ENCODE measurements at places on chromosomes 7 and 10. TPM values are rescaled to one million over a fixed set of nuclear protein-coding genes. Genes with fewer than 3 reads are reported as not detected.
A peak's percentile ranks its signal among the peaks of the same experiment; 100 is the strongest.

DEPP1 gene
- total RNA-seq: 413 TPM

OR13A1 gene
- total RNA-seq: not detected

DNA sequence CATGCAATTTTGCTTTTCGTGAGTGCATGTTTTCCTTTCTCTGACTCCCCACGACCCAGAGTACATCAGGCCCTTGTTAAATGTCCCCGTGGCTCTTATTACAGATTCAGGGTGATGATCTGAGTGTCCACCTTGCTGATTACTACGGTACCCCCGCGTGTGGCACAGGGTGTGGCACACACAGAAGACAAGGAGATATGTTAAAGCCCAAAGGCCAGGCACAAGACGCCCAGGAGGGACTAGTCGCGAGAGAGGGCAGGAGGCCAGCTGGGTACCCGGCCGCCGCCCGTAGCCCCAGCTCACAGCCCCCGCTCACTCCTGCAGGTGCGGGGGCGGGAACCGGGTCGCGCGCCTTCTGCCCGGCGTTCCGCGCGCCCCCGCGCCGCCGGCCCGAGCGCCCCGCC is 281 bp upstream of the EXOC6 start:
- H3K27me3 ChIP-seq: no peaks in the 10 kb centered on the region
- H3K4me1 ChIP-seq: peaks cover 19% of the 10 kb centered on the region
- no peaks in the 10 kb centered on the region for H3K36me3 ChIP-seq
- peak overlapping the region; percentile 86 for H3K27ac ChIP-seq
- no peak for DNase-seq
- peak overlapping the region; percentile 99 for H3K4me3 ChIP-seq

GRCh38 chr7:29748286-29749099 is 57.8 kb upstream of the WIPF3 start:
- no peak for DNase-seq
- H3K4me3 ChIP-seq: no peak overlapping the region
- H3K27me3 ChIP-seq: no peaks in the 10 kb centered on the region
- H3K27ac ChIP-seq: no peak overlapping the region
- peaks cover 6% of the 10 kb centered on the region for H3K4me1 ChIP-seq

GRCh38 chr10:95788830-95789229 is 32.9 kb downstream of the ENTPD1 start:
- DNase-seq: no peak
- H3K27me3 ChIP-seq: no peaks in the 10 kb centered on the region
- peaks cover 8% of the 10 kb centered on the region for H3K4me1 ChIP-seq
- no peak overlapping the region for H3K4me3 ChIP-seq
- H3K36me3 ChIP-seq: no peaks in the 10 kb centered on the region

- no peak for DNase-seq
- no peaks in the 10 kb centered on the region for H3K4me1 ChIP-seq
- H3K27me3 ChIP-seq: no peaks in the 10 kb centered on the region
- no peak overlapping the region for H3K4me3 ChIP-seq
- H3K27ac ChIP-seq: no peak overlapping the region
Observed at GRCh38 chr10:35908451-35908850, 266.4 kb upstream of the FZD8 start.

DNA sequence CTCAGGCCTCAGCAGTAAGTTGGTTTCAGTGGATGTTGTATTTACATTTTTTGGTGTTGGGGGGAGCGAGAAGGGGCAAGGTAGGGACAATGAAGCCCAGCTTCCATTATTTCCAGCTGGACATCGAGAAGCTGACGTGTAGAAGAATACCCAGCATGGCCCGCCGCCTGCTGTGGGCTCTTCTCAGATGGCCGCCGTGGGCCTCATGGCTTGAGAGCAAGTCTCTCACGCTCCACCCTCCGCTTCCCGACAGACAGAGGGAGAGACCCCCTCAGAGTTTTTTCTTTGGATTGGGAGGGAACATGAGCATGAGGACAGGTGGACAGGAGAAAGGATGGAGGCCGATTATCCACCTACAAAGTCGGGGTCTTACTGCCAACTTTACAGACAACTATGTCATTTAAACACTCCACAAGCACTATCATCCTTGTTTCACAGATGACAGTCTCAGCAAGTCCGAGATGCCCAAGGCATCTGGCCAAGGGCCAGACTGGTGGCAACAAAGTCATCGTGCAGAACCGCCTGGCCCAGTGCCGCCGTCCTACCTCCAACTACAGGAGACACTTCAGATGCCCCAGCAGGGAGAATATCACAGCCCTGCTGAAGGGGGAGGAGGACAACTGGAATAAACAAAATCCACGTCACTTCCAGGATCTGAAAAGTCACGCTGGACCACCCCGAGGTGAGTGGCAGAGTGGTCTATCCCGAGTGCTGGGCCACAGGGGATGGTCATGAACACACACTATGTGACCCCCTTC is 195.9 kb downstream of the DIP2C start:
- no peaks in the 10 kb centered on the region for H3K27me3 ChIP-seq
- H3K36me3 ChIP-seq: no peaks in the 10 kb centered on the region
- peak overlapping the region; percentile 93 for H3K27ac ChIP-seq
- H3K4me3 ChIP-seq: no peak overlapping the region
- DNase-seq: no peak

DNA sequence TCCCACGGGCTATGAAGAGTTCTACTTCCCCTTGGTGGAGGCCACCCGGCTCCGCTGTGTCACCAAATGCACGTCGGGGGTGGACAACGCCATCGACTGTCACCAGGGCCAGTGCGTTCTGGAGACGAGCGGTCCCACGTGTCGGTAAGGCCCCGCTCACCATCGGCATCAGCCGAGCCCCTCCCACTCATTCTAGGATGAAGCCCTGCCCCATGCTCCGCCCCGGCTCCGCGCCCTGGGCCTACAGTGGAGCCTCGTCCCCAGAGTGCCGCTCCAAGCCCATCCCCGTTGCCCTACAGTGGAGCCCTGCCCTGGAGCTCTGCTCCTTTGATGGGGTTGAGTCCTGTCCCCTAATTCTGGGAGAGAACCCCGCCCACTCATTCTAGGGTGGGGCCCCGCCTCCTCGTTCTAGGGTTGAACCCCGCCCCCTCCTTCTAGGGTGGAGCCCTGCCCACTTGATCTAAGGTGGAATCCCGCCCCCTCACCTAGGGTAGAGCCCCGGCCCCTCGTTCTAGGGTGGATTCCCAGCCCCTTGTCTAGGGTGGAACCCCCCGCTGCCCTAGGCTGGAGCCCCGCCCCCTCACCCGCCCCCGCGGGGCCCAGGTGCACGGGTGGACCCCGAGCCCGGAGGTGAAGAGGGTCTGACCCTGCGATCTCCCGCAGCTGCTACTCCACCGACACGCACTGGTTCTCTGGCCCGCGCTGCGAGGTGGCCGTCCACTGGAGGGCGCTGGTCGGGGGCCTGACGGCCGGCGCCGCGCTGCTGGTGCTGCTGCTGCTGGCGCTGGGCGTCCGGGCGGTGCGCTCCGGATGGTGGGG is 3.4 kb upstream of the MUC12 start:
- no peak for DNase-seq
- peak overlapping the region; percentile 41 for H3K4me3 ChIP-seq
- H3K27me3 ChIP-seq: peaks cover 9% of the 10 kb centered on the region
- H3K4me1 ChIP-seq: peaks cover 12% of the 10 kb centered on the region
- no peaks in the 10 kb centered on the region for H3K36me3 ChIP-seq
- H3K27ac ChIP-seq: no peak overlapping the region

KLHDC10 gene
- total RNA-seq: 19.1 TPM

VSTM4 gene
- 13.5 TPM for total RNA-seq

DNA sequence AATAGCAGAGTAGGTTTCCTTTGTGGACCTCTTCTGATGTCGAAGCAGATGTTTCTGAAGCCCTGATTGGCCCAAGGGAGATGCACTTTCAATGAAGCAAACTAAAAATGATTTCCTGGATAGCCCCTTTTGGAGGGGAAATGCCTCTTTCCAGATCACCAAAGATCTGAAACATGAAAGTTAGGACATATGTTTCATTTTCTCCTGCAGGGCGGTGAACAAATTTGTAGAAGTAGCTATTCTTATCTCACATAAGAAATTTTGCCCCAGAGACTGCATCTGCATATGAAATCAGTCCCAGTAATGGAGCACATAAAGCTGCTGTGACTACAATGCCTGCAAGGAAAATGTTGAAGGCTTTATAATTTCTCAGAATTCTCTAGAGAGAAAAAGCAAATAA is 56.0 kb downstream of the THSD7A start:
- no peak for DNase-seq
- H3K36me3 ChIP-seq: no peaks in the 10 kb centered on the region
- no peak overlapping the region for H3K4me3 ChIP-seq
- no peaks in the 10 kb centered on the region for H3K4me1 ChIP-seq
- no peak overlapping the region for H3K27ac ChIP-seq

GPER1 gene
- 19.9 TPM for total RNA-seq

GRCh38 chr7:2000153-2000687 is 232.5 kb downstream of the MAD1L1 start:
- H3K4me3 ChIP-seq: no peak overlapping the region
- no peak for DNase-seq
- peaks cover 28% of the 10 kb centered on the region for H3K36me3 ChIP-seq
- no peaks in the 10 kb centered on the region for H3K27me3 ChIP-seq
- no peak overlapping the region for H3K27ac ChIP-seq

GRCh38 chr7:576524-577277 is 57.1 kb upstream of the PDGFA start:
- DNase-seq: no peak
- peaks cover 16% of the 10 kb centered on the region for H3K36me3 ChIP-seq
- H3K4me3 ChIP-seq: no peak overlapping the region
- H3K4me1 ChIP-seq: no peaks in the 10 kb centered on the region
- H3K27ac ChIP-seq: no peak overlapping the region
- H3K27me3 ChIP-seq: no peaks in the 10 kb centered on the region

- H3K27me3 ChIP-seq: no peaks in the 10 kb centered on the region
- no peaks in the 10 kb centered on the region for H3K4me1 ChIP-seq
- no peak for DNase-seq
- H3K36me3 ChIP-seq: no peaks in the 10 kb centered on the region
Observed at GRCh38 chr10:12656518-12657142, 307.3 kb downstream of the CAMK1D start.

DNA sequence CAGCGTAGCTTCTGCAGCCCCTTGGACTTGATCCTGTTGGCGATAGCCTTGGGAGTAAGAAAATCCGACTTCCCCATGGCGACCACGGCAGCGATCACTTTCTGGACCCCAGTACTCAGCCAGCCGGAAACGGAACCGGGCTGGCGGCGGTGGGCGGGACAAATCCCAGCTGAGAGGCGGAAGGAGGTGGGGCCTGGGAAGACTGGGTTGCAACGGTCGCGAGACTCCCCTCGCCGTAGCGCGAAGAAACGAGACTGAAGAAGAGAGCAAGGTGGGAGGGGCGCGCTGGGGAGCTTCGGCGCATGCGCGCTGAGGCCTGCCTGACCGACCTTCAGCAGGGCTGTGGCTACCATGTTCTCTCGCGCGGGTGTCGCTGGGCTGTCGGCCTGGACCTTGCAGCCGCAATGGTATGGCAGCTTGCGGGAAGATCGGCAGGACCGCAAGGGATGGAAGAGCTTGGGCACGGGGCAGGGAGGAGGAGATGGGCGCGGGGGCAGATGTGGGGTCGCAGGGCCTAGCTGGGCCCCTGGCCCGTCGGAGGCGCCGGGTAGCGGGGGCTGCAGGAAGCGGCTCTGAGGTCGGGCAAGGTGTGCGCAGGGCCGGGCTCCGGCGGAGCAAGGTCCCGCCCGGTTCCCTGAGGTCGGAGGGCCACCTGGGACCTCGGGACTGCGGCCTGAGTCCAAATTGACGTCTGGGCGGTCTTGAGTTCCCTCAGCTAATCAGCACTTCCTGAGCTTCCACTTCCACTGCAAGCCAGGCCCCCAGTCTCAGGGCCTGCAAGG is at the start of the genes ATP5F1C and KIN:
Gene ATP5F1C (plus strand): TSS at position 321 of the 782 bp plus-strand sequence. CDS start 31 bp downstream, at position 352.
Gene KIN (minus strand): TSS at position 137 of the 782 bp plus-strand sequence. CDS start 60 bp downstream, at position 77.
- peaks cover 50% of the 10 kb centered on the region for H3K4me1 ChIP-seq
- H3K27me3 ChIP-seq: no peaks in the 10 kb centered on the region
- DNase-seq: peak; percentile 98
- peaks cover 7% of the 10 kb centered on the region for H3K36me3 ChIP-seq
- H3K27ac ChIP-seq: peak within 1 kb of the TSS; percentile 88
- H3K4me3 ChIP-seq: peak within 1 kb of the TSS; percentile 97
